Stimulated activated CD8-positive, alpha-beta memory T cell treated with anti-CD3 and anti-CD28 coated beads, Interleukin-15, amount 100 ng/mL, for 1 hour (primary cell): ENCODE measurements at places on chromosomes 4 and X.

- no peak for DNase-seq
Observed at GRCh38 chr4:96354036-96354712, 514.3 kb downstream of the PDHA2 start.

- DNase-seq = no peak
Observed at GRCh38 chr4:127995776-127996175, 30.6 kb downstream of the ABHD18 start.

DNA sequence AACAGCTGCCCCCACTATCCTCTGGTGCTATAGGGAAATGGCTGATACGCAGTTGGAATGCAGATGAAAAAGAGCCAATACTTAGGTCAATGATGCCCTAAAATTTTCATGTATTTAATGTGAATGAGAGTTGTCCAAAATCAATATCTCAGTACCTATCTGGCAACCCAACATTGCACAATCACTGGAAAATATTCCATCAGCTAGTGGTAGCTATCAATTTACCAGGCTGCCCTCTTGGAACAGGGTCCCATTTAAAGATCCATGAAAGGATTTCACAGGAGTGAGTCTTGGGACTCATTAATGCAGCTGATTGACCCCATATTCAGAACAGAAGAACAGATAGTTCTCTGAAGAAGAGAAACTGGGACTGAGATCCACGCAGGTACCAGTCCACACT, 638.9 kb downstream of the SMARCA1 start:
- no peak for DNase-seq

DNA sequence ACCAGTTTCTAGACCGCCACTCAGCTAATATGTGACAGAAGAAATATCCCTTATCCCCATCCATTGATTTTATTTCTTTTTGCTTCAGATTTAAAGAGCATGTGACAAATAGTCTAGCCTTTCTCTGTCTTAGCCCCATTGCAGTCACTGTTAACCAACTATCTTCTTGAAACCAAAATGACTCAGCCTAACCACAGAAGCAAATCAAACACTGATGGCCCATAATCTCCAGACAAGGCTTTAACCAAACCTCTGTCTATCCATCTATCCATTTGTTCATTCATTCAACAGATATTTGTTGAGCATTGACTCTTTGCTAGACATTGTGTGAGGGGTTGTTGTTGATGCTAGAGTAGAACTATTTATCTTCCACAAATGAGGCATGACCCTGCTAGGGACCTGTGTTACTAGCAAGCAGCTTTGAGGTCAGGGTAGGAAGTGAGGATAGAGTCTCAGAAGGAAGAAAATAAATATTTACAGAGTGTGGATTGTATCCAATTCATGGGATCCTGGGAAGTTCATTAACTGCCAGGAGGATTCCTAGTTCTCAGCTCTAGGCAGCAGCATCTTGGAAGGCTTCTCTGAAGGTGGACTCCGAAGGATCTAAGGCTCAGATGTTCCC, 22.5 kb downstream of the HNRNPH2 start:
- DNase-seq = no peak

DNA sequence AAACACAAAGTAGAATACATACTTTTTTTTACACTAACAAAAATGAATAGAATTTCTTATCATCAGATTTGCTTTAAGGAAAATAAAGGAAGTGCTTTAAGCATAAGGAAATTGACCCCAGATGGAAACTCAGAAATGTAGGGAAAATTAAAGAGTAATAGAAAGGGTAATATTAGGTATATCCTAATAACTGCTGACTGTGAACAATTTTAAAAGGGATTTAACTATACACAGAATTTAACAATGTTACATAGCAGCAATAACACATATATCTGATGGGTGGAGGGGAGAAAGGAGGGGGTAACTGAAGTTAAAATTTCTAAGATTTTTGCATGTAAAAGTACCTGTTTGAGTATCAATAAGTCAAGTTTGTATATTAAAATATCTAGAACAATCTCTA, 8.6 kb downstream of the CDKL2 start:
- DNase-seq = no peak

DNA sequence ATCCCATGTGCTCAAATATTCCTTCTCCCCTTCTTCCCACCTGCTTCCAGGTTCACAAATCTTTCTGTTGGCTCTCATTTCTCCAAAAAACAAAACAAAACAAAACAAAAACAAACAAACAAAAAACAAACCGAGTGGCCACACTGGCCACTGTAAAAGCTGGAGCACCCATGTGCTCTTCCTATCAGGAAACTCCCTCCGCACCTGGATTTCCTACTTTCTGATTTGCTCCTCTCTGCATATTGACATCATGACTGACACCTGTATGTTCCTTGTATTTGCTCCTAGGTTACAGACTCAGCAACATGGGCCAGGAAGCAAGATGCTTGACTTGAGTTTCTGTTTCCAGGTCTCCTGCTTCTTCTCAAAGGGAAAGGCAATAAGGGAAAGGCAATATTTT, 258.8 kb downstream of the GPC3 start:
- DNase-seq = no peak

GRCh38 chr4:48767055-48767929, 12.8 kb downstream of the FRYL start:
- DNase-seq = no peak

GRCh38 chr4:114922592-114922933, 190.9 kb downstream of the NDST4 start:
- DNase-seq = no peak

DNA sequence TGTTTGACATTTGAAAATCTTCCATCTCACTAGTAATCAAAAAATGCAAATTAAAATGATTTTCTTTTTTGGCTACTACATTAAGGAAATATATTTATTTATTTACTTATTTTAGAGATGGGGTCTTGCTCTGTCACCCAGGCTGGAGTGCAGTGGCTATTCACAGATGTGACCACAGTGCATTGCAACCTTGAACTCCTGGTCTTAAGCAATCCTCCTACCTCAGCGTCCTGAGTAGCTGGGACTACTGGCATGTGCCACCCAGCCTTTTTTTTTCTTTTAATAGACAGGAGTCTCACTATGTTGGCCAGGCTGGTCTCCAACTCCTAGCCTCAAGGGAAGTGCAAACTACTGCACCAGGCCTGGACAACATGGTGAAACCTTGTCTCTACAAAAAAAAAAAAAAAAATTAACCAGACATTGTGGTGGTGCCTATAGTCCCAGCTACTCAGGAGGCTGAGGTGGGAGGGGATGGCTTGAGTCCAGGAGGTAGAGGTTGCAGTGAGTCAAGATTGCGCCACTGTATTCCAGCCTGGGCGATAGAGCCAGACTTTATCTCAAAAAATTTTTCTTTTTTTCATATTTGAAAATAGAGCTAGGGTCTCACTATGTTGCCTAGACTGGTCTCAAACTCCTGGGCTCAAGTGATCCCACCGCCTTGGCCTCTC, 4.4 kb upstream of the SMIM14 start:
- DNase-seq = no peak

GRCh38 chr4:22019676-22020075, 71.1 kb upstream of the KCNIP4 start:
- DNase-seq = no peak

DNA sequence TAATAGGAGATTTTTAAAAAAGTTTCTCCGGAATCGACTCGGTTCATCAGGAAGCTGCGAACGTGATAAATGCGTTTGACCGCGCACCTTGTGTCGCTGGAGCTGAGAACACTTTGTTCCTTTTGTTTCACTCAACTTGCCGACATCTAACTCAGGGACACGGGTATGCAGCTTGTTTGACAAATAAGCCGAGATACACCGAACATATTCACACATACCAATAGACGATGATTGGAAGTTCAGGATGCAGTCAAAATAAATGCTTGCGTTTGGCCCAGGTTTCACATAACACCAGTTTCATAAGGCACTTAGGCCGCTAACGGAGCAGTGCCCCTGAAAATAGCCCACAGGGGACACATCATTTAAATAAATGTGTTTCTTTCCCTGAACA, 932 bp upstream of the SHISA3 start:
- no peak for DNase-seq

GRCh38 chr4:23219779-23220408, 527.2 kb downstream of the GBA3 start:
- DNase-seq = no peak

DNA sequence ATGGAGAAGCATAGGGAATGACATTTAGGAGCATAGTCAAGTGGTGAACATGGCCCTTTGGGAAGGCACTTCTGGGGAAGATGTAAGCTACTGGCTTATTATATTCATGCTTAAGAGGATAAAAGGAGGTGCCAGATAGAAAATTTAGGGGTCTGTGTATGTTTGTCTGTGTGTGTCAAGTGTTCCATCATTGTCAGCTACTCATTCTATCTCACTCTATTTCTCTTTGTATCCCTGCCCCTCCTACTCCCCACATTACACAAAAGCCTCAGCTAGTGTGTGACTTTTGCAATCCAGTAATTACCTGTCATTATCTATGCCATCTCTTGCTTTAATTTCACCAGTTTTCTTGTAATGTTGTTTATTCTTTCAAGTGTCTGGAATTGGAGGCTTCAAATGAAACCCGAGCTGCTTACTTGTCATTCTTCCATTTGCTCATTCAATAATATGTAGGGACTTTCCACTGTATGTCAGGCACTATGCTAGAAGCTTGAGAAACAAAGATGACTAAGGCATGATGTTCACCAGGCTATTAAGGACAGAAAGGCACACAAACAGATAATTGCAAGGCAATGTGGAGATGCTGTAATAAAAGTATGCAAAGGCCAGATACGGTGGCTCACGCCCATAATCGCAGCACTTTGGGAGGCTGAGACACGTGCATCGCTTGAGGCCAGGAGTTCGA, 229.8 kb upstream of the TEX13C start:
- DNase-seq = no peak

DNA sequence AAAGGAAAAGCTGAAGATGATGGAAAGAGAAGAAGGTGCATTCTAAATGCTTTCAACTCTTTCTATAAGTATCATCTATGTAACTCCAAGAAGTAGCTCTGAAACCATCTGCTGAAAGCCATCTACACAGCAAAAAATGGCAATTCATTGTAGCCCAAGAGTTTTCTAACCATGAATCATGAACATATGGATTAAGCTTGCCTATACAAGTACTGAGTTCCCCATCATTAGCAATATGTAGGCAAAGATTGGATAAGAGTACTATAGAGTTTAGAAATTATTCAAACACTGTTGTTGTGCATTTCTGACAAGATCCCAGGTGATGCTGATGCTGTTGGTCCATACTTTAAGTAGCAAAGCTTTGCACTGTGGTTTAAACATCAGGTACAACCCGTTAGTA, 11.2 kb downstream of the DAPP1 start:
- DNase-seq = no peak

- DNase-seq = no peak
Observed at GRCh38 chr4:184347251-184348239, 126.8 kb downstream of the IRF2 start.

- no peak for DNase-seq
Observed at GRCh38 chrX:41468647-41469323, 21.6 kb downstream of the NYX start.

DNA sequence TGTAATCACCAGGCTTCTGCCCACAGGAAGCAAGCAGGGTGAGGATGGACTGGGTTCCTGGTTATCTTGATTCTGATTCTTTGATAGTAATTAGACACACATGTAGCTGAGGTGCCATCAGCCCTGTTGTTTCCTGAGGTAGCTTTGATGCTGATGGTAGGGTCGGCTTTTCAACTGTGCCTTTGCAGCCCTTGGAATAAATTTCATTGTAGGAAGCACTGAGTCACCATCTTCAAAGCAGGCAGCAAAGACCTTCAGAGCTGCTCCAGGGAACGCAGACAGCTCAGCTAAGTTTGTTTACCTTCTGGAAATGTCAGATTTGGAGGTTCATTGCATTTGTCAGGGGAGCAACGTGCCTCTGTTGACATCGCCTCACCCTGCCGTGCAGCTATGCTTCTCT, 135.4 kb downstream of the ASMT start:
- DNase-seq = no peak

GRCh38 chrX:21479695-21480270, 105.6 kb downstream of the CNKSR2 start:
- DNase-seq = no peak

DNA sequence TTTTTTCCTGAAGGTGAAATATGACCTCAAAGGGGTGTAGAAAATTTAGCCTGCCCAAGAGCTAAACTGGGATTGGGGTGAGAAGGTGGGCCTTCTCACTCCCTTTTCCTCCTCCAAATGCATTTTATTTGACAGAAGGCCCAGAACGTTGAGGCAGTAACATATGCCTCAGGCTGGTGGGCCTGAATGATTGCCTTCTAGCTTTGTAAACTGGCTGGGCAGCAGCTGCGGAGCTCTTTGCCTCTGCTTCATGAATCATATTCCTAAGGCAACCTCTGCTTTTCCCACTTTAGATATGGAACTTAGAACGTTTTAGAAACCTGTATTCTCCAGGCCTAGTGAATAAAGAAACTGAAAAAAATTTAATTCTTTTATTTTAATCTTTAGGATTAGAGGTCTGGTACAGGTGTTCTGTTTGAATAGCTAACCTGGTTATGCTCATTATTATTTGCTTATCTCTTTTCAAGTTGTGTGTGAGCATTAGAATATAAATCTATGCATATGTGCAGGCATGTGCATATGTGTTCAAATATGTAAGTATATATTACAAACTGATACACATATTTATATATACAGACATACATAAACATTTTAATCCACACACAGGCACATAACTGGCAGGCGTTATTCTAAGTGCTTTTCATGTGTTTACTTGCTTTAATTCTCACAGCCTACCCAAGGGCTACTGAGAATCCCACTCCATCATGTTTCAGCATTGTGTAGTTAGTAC, 11.5 kb downstream of the PRDM8 start:
- DNase-seq = no peak

DNA sequence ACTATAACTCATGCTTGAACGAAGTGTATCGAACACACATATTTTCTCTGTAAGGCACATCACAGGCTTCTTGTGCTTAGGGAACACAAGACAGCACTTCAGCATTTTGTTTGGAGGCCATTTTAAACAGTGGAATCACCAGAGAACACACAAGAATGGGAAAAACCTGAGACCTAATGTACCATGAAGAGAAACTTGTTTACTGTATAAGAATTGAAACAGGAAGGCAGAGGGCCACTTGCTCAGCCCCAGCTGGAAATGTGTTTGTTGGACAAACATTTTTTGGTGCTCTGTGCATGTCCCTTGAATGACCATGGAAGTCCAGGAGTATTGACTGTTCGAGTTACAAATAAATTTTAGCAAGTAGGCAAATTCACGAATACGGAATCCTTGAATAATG, 47.5 kb downstream of the RAPGEF2 start:
- DNase-seq = no peak
